ENCODE measurements at places on chromosomes 1 and 21. TPM values are rescaled to one million over a fixed set of nuclear protein-coding genes. Genes with fewer than 3 reads are reported as not detected.

The ENAH gene
- 72.3 TPM for total RNA-seq

The AGO4 gene
- 12.0 TPM for total RNA-seq

The PALMD gene
- total RNA-seq, result 4.7 TPM

The SPRR2A gene
- 3.0 TPM for total RNA-seq
